ENCODE measurements at places on chromosomes 4 and X.

- DNase-seq: no peak
Measured at GRCh38 chr4:89422441-89422990, 114.9 kb upstream of the GPRIN3 start.

- no peak for DNase-seq
Measured at GRCh38 chr4:80694171-80694570, 336.3 kb upstream of the BMP3 start.

DNA sequence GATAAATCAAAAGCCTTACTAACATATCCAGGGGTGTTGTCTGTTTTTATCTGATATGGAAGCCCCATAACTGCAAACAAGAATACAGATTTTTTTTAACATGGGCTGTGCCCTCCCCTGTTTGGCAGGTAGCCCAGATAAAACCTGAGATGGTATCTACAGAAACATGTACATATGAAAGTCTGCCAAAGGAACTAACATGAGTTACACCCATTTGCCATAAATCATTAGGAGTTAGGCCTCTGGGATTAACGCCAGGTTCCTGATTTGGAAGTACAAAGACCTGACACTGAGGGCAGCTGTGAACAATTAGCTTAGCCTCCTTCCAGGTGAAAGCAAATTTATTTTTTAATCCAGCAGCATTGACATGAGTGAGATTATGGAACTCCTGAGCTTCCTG is 264.3 kb downstream of the TECRL start:
- DNase-seq: no peak

- DNase-seq: no peak
Measured at GRCh38 chr4:129966175-129966574, 870.2 kb downstream of the C4orf33 start.

DNA sequence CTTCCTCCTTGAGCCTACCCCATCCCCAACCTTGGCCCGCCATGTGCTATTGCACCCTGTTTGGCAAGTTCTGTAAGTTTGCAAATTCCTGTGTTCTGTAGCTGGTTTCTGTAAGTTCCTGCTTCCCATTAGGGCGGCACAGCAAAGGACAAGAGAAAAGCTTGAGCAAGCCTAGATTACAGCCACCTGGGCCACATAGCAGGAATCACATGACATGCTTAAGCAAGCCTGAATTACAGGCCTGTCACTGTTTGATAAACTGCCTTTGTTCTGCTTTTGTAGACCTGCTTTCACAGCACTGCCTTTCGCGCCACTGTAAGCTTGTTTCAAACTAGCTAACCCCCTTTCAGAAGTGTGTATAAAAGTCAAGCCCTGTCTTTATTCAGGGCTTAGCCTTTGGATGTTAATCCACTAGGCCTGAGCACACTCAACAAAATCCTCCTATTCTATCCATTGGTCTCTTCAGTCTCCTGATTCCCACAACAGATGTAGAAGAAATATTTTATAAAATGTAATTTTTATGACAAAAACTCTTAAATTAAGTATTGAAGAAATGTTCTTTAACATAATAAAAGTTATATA is 906.8 kb upstream of the NDST4 start:
- DNase-seq: no peak

DNA sequence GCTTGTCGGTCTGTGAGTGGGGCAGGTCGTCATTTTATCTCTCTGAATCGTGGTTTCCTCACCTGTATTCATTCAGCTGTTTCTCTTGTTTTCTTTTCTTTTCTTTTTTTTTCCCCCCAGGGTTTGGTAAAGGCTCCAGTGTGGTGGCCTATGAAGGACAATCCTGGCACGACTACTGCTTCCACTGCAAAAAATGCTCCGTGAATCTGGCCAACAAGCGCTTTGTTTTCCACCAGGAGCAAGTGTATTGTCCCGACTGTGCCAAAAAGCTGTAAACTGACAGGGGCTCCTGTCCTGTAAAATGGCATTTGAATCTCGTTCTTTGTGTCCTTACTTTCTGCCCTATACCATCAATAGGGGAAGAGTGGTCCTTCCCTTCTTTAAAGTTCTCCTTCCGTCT is 41.4 kb downstream of the MAP7D3 start:
- no peak for DNase-seq

DNA sequence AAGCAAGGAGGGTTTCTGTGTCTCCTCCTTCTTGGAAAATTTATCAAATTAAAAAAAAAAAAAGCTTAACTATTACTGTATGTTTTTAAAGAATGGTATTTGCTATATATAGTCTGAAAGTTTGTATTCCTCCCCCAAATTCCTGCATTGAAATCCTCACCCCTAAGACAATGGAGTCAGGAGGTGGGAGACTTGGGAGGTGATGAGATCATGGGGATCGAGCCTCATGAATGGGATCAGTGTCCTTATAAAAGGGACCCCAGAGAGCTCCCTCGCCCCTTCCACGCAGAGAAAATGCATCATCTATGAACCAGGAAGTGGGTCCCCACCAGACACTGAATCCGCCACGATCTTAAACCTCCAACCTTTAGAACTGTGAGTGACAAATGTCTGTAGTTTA is 50.1 kb downstream of the DHRSX start:
- no peak for DNase-seq

DNA sequence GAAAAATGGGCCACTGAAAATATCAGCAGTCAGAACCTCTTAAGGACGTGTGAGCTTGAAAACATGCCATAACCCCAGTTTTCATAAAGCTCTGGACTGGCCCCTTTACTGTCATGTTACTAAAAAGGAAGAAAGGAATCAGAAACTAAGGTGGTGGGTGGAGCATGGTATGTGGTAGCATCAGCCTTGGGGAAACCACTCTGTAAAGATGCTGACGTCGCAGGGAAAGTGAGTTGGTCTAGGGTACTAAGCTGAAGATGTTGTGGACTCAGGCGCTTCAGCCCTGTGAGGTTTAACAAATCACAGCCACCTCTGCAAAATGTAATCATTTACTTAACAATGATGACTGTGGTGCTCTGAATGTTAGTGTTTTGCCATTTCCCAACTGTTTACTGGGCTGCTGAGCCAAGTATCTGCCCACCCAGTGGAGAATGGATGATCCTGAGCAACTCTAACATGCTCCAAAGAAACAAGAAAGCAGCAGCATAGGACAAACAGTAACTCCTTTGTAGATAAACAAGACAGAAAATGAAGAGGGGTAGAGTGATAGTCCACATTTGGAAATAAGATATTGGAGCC is 33.4 kb downstream of the C4orf54 start:
- no peak for DNase-seq

- DNase-seq: no peak
Measured at GRCh38 chr4:190121759-190122158, 51.8 kb upstream of the DUX4 start.

All from glutamatergic neuron (in vitro differentiated cells).